ENCODE measurements at places on chromosomes 1 and 21.

DNA sequence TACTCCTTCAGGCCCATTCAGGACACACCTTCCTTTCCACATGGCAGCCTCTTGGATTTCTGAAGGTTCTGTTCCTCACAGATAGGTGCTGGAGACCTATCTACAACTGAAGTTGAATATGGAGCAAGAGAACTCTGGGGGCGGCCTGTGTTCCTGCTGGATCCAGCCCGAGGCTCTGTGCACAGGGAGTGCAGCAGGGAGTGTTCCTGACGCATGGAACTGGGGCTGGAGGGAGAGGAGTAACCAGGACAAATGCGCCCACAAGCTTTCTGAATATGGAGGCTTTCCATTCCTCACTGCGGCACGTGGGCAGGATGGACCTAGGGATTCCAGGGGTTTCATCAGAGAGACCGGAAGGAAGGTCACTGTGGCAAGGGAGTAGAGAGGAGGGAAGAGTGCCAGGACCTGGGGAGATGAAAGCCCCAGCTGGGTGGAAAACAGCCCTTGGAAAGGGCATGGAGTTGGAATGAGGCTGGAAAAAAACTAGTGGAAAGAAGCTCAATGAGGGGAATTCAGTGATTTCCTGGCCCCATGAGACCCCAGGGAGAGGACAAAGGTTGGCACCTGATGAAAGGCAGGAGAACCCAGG is 12.5 kb downstream of the PM20D1 start:
- no peak for DNase-seq

GRCh38 chr1:248812736-248813425 is 12.8 kb downstream of the SH3BP5L start:
- DNase-seq, result no peak

- DNase-seq, result no peak
Measured at GRCh38 chr1:38336961-38337360, 290.4 kb upstream of the POU3F1 start.

GRCh38 chr1:55375617-55376258 is 160.6 kb upstream of the USP24 start:
- DNase-seq, result peak; percentile 40

DNA sequence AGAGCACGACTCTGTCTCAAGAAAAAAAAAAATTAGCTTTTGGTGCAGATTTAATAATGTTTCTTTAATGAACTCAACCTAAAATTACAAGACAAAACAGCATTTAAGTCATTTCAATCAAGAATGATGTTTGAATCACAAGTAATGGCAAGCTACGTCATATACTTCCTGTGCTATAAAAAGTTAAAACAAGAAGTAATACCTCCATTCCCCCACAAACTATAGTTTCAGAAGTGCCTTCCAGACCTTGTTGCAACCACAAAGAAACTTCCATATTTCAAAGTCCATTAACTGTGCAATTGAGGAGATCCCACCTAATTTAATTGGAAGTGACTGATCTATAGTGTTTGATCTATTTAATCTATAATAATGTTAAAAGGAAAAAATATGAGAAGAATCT is 15.1 kb downstream of the NRDC start:
- DNase-seq, result no peak

- DNase-seq, result no peak
Measured at GRCh38 chr21:41883582-41883981, 4.4 kb upstream of the PRDM15 start.

DNA sequence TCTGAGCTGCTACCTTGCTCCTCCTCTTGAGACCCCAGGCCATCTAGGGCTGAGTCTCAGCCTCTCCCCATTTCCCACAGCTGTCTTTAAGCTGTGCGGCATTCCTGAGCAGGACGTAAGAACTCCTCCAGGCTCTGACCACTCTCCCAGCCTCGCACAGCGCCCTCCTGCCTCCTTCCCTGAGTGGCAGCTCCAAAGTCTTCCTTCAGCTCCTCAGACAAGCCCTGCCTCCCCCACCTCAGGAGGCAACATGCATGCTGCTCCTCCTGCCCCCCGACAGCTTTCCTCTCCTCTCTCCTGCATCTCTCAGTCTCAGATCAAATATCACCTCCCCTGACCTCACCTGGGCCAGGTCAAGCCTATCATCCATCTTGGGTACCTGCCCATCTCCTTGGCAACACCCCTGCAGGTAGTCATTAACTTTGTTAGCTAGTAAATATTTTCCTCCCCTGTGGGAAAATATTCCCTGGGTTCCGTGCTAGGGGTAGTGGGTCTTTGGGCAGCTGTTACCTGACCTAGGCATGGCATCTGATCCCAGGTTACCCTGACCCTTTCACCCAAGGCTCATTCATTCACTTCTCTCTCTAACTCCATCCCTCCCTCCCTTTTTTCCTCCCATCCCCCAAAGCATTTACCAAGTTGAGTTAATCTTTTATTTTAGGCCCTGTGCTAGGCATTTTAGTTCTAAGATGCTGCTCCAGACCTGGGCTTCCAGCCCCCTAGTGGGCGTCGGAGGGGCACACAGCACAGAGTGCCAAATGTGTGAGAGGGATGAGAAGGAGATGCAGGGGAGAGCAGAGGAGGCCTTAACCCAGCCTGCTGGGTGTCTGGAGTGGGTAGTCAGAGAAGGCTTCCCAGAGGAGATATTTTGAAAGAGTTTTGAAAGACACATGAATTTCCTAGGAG is 419.9 kb downstream of the PTPRU start:
- DNase-seq, result no peak

DNA sequence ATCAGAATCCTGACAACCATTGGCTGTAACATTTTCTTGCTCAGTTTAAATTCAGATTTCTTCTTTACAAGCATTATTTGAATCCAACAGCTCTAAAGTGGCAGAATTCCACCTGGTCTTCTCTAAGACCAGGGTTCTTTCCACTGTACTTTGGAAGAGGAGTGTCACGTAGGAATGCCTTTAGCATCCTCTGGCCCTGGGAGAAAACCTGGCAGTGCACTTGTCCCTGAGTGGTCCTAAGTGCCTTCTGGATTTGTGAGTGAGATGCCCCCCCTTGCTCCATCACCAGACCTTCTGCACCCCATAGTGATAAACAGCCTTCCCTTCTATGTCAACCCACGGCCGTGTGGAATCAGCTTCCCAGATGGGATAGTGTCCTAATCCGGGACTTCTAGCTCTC is 57.1 kb upstream of the NHLH2 start:
- DNase-seq, result no peak

GRCh38 chr1:158014731-158015320 is 21.4 kb downstream of the KIRREL1 start:
- no peak for DNase-seq

DNA sequence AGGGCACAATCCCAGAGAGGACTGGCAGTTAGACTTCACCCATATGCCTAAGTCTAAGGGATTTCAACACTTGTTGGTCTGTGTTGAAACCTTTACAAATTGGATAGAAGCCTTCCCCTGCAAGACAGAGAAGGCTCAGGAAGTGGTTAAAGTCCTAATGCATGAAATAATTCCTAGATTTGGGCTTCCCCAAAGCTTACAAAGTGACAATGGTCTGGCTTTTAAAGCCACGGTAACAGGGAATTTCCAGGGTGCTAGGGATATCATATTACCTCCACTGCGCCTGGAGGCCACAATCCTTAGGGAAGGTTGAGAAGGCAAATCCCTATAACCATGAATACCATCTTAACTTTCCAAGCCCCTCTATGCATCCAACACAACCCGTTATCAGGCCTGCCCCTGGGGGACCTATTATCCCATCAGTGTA is 3.3 kb upstream of the FMO4 start:
- DNase-seq, result no peak

- DNase-seq, result no peak
Measured at GRCh38 chr1:3442901-3443300, 11.6 kb upstream of the ARHGEF16 start.

- DNase-seq, result no peak
Measured at GRCh38 chr1:92662048-92662447, 122.9 kb downstream of the EVI5 start.

DNA sequence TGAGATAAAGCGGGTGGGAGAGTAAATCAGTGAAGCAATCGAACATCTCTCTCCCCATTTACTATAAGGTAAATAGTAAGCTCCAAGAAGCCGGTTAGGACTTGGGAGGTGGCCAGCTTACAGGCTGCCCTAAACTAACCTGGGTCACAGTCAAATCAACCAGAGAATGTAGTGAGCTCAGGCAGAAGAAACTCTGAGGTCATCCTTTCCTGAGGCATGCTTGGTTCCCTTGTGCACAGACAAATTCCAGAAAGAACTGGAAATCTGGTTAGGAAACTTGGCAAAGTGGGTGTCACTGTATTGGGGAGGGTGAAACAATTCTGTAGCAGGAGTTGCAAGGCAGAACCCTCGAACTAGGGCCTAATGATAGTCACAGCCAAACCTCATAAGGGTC is 72.5 kb downstream of the NTMT2 start:
- DNase-seq, result no peak

GRCh38 chr1:19341201-19342061 is 29.3 kb downstream of the SLC66A1 start:
- DNase-seq, result peak; percentile 94

DNA sequence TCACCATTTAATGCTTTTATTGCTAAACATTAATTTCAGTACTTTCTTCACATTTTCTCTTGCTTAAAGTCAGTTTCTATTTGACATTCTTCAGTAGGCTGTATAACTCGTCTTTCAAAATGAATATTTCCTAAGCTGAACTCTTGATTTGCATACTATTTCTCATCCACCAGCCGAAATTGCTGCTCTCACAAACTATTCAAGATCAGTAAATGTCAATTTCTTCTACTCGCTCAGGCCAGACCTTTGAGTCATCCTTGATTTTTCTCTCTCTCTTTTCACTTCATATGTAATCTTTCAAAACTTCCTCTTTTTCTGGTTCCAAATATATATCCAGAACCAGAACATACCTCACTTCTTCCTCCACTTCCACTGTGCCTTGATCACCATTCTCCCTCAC is 990.0 kb downstream of the KCNT2 start:
- no peak for DNase-seq

GRCh38 chr21:36540700-36541099 is 60.8 kb upstream of the CLDN14 start:
- no peak for DNase-seq

- no peak for DNase-seq
Measured at GRCh38 chr1:1164361-1164700, 9.3 kb upstream of the TTLL10 start.

GRCh38 chr1:36183309-36183856 is 27.4 kb downstream of the MAP7D1 start:
- no peak for DNase-seq

- peak; percentile 4 for DNase-seq
Measured at GRCh38 chr1:161864577-161864976, 98.5 kb downstream of the ATF6 start.

GRCh38 chr1:118991448-118991847 is 3.3 kb upstream of the TBX15 start:
- DNase-seq, result no peak

DNA sequence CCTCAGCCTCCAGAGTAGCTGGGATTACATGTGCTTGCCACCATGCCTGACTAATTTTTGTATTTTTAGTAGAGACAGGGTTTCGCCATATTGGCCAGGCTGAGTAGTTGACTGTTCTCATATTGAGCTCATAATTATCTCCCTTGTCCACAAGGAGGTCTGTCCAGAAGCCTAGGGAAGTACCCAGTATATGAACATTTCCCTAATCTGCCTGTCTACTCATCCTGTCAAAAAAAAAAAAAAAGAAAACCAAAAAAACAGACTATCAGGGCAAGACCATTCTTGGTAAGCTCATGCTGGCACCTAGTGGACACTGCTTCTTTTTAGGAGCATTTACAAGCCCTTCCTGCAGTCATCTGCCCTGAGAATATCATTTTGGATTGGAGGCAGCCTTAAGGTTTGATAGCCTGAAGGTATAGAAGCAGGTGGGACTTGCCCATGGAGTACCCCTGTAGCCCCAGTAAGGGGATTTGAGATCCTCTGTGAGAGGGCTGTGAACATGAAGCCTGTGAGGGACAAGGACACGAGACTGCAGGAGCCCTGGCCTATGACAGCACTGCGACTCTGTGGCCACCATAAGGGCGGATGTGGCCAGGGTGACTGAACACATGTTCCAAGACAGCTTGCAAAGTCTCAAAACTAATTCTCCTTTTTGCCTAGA is 10.8 kb upstream of the DUSP12 start:
- DNase-seq, result peak; percentile 30

GRCh38 chr1:180199018-180199417 is 31.0 kb upstream of the LHX4 start:
- no peak for DNase-seq

DNA sequence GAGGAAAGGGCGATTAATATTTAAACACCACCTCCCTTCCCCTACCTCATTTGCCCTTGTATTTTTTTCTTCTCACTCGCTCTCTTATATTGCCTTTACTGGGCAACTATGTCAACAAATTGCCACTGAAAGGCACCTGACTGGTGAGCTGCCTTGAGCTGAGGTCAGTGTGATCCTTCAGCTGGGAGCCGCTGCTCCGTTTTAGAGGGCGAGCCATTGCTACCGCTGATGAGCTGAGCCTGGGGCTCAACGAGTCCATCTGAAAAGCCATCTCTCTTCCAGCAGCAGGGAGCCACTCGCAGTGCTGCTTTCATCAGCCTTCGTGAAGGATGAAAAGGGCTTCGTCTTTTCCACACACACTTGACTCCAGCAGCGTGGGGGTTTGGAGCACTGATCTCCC is 108.0 kb upstream of the KIF26B start:
- no peak for DNase-seq

DNA sequence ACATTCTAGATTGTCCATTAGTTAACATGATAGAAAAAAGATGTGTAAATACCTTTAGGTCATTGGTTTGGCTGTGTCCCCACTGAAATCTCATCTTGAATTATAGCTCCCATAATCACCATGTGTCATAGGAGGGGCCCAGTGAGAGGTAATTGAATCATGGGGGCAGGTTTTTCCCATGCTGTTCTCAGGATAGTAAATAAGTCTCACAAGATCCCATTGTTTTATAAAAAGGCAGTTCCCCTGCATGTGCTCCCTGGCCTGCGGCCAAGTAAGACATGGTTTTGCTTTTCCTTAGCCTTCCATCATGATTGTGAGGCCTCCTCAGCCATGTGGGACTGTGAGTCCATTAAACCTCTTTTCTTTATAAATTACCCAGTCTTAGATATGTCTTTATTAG is 32.5 kb upstream of the SLC44A5 start:
- no peak for DNase-seq

GRCh38 chr1:64898107-64898861 is 68.1 kb downstream of the JAK1 start:
- DNase-seq, result peak; percentile 79

All from hepatic stellate cell (primary cell).